ENCODE measurements at places on chromosomes 7 and 10.

- DNase-seq = no peak
Measured at GRCh38 chr10:19964625-19965024, 148.4 kb downstream of the PLXDC2 start.

- DNase-seq = no peak
Measured at GRCh38 chr7:102248456-102249395, 37.9 kb upstream of the SH2B2 start.

GRCh38 chr10:1650542-1651269, 86.6 kb downstream of the ADARB2 start:
- no peak for DNase-seq

DNA sequence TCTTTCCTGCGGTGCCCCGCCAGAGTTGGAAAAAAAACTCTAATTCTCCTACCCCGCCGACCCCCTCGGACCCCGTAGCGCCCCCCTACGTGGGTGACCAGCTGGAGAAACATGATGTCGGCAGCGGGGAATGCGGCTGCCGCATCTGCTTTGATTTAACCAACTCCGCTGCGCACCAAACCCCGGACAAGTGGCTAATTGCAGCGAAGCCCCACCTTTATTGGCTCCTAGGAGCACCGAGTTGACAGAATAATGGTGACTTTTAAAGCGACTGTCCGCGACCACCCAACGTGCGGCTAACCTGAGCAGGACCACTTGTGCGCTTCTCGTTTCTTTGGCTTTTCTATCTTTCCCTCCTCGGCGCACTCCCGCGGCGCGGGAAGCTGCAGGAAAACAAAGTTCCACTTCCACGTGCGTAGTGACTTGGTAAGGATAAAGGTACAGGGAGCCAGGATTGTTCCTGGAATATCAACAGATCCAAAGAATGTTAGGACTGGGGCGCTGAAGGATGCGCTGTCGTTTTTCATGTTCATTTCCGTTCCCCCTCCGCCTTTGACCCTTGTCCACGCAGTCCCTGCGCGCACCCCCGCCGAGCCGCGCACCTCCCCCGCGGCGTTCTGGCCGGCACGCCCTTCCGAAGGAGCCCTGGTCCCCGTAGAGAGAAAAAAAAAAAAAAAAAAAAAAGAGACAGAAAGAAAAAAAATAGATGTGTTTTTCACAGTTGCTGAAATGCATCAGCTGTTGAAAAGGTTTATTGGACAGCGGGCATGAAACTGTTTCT, 1.4 kb downstream of the WNT16 start:
- no peak for DNase-seq

GRCh38 chr7:31981874-31982390, 88.3 kb downstream of the PDE1C start:
- DNase-seq = no peak

GRCh38 chr7:41709621-41710020, 6.7 kb upstream of the INHBA start:
- DNase-seq = no peak

GRCh38 chr7:47795631-47796030, 152.6 kb downstream of the PKD1L1 start:
- DNase-seq = no peak

DNA sequence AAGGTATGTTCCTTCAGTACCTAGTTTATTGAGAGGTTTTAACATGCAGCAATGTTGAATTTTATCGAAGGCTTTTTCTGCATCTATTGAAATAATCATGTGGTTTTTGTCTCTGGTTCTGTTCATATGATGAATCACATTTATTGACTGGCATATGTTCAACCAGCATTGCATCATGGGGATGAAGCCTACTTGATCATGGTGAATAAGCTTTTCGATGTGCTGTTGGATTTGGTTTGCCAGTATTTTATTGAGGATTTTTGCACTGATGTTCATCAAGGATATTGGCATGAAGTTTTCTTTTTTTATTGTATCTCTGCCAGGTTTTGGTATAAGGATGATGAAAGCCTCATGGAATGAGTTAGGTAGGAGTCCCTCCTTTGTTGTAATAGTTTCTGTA, 204.0 kb upstream of the GNAI1 start:
- DNase-seq = no peak

DNA sequence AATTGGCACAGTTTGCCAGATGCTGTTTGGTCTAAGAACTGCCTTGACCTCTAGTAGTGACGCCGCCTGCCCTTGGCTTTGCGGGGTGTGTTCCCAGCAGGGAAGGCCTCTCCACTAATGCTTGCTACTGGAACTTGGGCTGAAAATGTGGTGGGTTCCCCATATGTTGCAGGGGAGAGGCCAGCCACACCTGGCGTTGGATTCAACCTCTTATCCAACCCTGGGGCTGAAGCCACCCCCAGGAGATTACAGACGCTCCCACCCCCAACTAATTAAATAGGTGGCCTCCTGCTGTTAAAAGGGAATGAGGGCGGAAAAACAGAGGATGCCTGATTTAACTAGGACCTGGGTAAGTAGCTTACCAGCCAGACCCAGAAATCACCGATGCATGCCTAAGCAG, 19.2 kb upstream of the ATOH7 start:
- no peak for DNase-seq

- DNase-seq = no peak
Measured at GRCh38 chr10:22570733-22571430, 143.5 kb downstream of the PIP4K2A start.

DNA sequence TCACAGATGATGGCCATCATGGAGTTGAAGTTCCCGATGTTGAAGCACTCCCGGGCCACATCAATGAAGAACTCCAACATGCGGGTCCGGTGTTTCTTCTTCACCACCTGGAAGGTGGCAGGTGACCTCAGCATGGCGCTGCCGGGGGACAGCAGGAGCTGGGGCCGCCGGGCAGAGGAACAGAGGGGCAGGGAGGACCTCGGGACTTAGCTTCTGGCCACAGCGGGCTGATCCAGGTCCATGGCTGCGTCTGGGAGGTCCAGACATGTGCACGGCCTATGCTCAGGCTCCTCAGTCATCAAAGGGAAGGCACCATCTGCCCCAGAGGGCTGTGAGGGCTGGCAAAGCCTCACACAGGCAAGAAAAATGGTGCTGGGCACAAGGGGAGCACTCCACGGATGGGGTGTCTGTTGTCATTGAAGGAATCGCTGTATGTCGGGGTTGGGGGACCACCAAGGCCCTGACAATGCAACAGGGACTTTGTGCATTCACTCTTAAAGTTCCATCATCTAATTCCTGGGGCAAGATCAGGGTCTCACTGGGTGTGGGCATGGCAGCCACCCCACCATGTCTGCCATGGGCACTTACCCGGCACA, 60.9 kb downstream of the CSGALNACT2 start:
- no peak for DNase-seq

DNA sequence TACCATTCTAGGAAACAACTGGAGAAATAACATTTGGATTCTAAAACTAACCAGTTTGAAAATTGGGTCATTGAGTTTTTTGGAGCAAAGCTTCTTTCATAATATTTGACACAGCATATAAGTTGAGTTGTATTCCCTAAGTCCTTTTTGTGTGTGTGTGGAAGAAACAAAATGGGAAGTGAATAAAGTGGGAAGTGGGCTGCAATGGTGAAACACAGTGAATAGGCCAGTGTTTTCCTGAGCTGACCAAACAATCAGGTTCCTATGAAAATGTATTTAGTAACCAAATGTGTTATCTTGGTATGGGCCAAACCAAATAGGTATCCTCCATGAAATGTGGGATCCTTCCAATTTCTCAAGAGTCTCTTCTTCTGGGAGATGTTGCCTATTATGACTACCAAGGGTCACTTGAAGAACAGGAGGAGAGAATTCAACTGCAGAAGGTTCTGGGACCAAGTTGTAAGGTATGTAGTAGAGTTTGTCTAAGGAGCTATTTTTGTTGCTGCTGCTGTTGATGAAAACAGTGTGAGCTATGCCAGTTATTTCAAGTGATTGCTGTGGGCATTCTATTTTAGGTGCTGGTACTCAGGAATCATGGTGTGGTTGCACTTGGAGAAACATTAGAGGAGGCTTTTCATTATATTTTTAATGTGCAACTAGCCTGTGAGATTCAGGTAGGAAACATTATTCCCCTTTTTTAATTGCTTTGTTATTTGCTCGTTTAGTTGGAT, 88.3 kb upstream of the MXI1 start:
- no peak for DNase-seq

- peak; percentile 1 for DNase-seq
Measured at GRCh38 chr10:97961945-97962344, 68.5 kb downstream of the CRTAC1 start.

GRCh38 chr10:125235093-125236069, 75.0 kb upstream of the CTBP2 start:
- DNase-seq = no peak

DNA sequence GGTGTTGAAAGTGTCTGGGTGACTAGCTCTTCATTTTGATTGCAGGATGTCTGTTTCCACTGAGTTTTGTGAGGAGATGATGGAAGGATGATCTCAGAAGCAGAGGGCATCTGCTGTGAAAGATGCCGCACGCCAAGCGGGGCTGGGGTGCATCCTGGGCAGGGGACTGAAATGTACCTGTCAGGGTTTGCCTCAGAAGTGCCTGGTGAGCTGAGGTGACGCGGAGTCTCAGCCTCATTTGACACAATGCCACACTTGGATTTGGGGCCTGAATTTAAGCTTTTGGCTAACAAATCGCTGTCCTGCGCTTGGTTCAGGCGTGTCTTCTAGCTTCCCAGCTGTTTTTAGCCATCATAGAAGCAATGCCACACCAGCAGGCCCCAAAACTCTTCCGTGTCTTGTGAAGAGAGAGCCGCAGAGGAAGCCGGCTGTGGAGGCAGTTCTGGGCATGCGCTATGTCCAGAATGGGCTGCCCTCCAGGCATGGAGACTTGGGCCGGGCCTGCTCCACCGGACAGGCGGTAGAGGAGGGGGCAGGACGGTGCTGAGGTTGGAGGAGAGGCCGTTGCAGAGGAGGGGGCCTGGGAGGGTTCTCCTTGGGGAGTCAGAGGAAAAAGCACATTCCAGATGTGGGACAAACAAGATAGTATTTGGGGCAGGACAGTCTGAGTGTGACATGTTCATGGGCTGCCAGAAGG, 31.2 kb downstream of the WDR86 start:
- no peak for DNase-seq

DNA sequence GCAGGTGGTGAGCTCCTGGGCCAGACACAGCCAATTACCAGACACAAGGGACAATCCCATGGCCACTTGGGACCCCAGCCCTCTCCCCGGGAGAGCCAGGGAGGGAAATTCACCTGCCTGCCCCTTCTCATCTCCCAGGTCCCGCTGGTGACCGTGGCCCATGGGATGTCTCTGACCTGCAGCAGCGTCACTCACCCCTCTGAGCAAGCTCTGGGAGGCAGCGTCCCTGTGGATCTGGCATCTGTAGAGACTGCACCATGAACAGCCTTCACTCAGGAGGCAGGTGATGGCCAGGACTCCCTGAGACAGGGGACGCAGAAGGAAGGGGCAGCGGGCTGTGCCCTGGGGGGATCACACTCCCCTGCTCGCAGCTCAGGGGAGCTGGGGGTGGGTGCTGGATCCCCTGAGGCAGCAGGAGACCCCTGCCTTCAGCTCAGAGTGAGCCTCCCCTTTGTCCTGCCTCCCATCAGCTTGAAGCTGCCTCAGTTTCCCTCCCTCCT, 90.8 kb downstream of the FOXL3 start:
- DNase-seq = no peak

DNA sequence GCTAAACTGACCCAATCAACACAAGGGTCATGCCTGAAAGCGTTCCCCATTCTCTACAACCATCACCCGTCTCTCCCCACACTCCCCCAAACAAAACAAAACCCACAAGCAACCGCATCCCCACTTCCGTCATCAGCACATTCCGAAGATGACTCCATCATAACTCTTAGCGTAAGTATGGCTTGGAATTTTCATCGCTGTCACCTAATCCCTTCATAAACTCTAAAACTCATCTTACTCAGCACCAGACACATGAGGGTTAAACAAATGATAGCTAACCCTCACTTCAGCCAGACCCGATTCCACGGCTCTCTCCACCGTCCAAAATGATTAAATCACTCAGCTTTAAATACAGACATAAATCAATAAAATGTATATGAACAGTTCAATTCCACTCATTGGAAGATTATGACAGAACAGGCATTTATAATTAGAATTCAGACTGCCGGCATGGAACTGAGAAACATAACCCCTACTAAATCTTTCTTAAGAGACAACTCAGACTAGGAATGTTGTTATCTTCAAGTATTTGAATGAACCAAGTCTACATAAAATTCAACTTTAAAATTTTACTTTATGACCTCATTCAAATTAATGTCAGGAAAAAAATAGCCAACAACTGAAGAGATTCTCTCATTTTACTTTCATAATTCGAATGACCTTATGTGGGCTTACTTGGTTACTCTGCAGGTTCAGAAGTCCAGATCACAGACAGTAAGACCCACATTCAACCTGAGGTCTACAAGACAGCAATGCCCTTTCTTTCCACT, 215.9 kb downstream of the PARD3 start:
- DNase-seq = no peak

DNA sequence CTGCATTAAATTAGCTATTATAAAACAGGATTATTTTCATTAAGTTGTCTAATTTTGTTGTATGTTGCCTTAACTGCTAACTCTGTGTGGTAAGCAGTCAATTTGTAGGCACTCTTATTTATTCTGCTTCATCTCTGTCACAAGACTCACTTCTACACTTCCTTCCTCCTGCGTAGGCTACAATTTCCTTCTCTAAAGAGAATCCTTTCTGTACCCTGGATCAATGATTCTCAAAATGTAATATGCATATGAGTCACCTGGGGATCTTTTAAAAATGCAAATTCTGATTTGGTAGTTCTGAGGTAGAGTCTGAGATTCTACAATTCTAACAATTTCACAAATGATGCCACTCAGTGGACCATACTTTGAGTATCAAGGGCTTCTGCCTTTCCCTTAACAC, 4.4 kb upstream of the UBE2D1 start:
- no peak for DNase-seq

DNA sequence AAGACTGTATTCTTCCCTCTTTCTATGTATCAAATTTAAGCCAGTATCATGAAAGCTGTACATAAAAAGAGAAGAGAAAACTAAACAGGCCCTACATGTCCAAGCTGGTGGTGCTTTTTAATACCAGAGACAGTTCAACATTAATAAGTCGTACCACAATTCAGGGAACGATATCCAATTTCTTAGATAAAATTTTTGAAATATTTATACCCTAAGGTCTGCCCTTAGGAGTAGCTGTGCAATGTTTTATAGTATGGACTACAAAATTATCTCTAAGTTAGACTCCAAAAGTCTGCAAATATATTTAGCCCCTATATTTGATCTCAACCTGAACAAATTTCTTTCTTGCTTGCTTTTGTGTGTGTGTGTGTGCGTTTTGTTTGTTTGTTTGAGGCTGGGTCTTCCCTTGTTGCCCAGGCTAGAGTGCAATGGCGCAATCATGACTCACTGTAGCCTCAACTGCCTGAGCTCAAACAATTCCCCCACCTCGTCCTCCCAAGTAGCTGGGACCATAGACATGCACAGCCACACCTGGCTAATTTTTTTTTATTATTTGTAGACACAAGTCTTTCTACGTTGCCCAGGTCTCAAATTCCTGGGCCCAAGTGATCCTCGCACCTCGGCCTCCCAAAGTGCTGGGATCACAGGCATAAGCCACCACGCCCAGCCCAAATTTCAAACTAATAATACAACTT, 13.2 kb downstream of the ARHGAP19 start:
- no peak for DNase-seq

GRCh38 chr7:18140943-18141342, 113.3 kb upstream of the PRPS1L1 start:
- peak; percentile 18 for DNase-seq

Data from midbrain (tissue), 1 donor.